ENCODE measurements at places on chromosomes 5 and 9. TPM values are rescaled to one million over a fixed set of nuclear protein-coding genes. Genes with fewer than 3 reads are reported as not detected.

NPM1 gene
- total RNA-seq, result 1,837 TPM

NTRK2 gene
- total RNA-seq, result 63.4 TPM

MARCOL gene
- total RNA-seq, result not detected

AGXT2 gene
- not detected for total RNA-seq

DNA sequence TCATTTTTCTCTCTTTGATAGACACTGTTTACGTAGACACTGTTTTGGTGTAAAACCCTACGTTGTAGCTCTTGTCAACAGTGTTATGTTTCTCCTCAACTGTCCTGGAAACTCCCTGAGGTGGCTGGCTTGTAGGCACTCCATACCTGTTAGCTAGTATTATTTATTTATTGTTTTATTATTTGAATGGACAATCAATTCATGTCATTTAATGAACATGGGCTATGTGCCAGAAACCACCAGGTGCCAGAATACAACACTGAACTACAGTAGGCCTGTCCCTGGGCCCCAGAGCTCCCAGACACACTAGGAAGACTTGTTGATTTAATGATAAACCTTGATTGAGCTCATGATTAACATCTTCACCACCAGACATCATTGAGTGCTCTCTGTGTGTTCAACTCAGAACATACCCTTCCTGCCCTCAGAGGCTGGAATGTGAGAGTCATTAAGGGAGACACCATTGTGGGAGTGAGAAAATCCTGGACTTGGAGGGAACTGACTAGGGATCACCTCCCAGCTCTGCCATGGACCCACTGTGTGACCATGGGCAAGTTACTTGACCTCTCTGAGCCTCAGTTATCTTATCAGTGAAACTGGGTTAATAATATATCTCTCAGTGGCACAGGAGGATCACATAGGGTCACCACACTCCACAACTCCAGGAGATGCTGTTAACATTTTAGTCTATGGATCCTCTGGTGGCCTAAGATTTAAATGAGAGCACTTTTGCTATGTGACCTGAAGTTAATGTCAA lies 19.2 kb downstream of the IRF1 start:
- no peak for DNase-seq

- no peak for DNase-seq
These were observed 587.7 kb upstream of the MEF2C start for GRCh38 chr5:89470658-89471057.

GRCh38 chr5:38755181-38755580 lies 90.6 kb upstream of the OSMR start:
- DNase-seq, result no peak

- DNase-seq, result no peak
These were observed 12.4 kb downstream of the PCDH12 start for GRCh38 chr5:141945511-141946051.

DNA sequence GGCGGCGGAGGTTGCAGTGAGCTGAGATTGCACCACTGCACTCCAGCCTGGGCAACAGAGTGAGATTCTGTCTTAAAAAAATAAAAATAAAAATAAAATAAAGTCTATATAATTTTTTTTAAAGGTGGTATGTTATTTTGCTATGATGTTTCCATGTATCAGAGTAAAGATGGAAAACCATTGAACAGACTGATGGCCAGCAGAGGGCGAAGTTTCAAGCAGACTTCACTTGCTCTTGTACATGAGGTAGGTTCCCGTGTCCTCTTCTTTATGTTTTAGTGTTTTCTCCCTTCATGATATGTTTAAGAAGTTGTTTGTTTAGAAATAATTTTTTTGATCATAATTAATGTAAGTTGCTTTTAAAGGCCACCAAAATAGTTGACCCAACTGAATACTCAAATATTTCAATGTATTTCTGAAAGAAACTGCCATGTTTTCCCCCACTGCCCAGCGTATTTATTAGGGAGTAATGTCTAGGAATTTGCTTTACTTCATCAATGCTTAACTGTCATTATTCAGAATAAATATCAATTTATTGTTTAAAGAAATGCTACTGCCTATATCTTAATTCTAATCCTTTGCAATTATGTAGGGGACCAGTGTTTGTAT lies 146.4 kb downstream of the HACD4 start:
- DNase-seq, result no peak

GRCh38 chr9:25954209-25954608 lies 276.0 kb upstream of the TUSC1 start:
- DNase-seq, result no peak

DNA sequence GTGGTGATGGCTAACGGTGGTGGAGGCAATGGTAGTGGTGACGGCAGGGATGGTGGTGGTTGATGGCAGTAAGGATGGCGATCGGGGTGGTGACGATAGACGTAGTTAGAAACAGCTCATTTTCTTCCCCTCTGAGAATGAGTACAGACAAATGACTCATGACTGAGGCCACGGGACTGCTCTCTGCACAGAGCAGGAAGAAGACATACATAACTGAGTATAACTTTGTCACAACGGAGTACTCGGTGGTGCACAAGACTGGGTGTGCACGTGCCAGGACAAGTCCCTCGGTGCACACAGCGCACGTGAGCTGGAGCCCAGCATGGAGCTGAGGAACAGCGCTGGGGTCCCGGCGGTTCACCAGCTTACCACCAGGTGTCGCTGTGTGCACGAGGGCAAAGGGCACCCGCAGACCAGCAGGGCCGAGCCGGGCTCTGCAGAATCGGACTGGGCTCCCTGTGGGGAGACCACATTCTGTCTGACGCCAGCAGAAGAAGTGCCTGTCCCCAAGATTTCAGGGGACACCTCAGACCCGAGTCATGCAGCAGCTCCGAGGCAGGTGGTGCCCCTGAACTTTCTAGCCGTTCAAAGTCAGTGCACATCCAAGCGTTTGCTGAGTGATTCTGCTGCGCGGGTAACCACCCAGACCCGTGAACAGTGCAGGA lies 188.6 kb downstream of the FSTL4 start:
- DNase-seq, result peak; percentile 57

GRCh38 chr5:55920784-55921183 lies 69.6 kb downstream of the IL31RA start:
- no peak for DNase-seq

DNA sequence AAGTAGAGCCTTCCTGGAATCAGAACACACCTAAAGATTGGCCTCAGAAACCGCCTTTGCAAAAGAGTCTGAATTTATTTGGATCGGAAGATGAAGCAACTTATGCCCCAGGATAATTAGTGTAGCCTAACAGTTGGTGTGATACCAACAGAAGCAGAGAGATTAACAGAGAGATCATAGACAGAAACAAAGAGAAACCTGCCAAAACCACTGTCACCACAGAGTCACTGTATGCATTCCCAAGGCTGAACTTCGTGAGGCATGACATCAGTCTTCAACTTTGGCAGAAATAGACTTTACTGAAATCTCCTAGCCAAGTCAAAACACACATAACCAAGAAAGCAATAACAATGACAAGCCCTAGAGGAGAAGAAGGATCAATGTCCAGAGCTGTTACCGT lies 361.8 kb downstream of the ELAVL2 start:
- DNase-seq, result no peak

DNA sequence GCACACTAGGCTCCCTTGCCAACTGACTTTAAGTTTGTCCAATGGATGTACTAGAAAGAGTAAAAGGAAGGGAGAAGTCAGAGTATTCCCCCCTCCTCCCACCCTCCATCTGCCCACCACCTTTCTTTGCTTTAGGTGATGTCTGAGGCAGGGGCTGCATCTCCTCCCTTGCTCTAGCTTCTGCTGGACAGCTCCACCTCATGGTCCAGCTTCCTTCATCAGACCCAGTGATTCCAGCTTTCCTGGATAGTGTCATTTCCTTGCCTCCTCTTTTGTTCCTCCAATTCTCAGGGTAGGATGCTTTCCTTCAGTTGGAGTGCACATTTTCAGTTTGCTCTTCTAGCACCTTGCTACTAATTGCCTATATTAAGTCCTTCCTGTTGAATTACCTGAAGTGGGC lies 67.4 kb downstream of the RAD23B start:
- no peak for DNase-seq

DNA sequence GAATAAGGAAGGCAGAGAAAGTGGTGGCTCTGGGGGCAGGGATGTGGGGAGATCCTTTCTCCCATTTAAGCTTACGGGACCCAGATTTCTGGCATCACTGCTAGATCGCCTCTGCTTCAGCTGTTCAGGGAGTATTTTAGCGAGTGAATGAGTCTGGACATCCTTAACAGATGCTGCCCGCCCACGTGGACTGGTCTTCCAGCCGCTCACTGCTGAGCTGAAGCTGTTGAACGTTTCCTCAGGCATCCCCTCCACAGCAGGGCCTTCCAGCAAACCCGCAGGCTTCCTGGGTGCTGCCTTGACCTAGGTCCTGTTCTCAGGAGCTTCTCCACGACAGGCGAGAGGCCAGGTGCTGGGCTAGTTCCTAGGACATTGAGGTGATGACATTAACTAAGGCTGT lies 144.4 kb upstream of the EFNA5 start:
- no peak for DNase-seq

DNA sequence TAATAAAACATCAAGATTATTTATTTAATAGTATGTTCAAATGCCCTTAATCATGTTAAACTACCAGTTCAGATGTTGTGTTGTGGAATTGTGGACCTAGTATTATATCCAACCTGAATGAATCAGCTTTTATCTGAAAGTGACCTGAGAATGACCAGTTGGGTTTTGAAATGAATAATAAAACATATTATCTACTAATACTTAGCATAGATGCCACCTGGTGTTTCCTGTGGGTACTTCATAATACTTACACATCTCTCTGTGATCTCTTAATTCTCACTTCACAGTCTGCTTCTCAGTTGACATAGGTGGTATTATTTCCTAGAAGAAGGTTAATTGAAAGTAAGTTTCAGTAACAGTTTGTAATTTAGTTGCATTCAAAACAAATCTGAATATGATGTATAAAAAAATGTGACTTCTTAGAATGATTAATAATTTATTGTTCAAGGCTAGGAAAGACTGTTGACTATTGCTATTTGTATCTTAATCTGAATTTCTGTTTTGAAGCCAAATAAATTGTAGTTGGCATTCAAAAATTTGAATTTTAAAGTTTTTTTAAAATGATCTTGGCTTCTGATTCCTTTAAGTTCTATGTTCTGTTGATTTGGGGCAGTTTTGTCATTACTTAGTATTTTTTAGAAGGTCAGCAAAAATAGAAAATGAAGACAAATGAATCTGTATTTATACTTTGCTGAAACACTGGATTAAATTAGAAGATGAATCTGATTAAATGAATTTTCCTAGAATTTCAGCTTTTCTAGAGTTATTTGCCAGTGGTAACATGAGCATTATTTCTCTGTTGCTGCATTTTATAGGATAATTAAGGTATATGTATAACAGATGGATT lies 48.2 kb downstream of the KIF2A start:
- DNase-seq, result no peak

- DNase-seq, result no peak
These were observed 267.6 kb downstream of the FAM170A start for GRCh38 chr5:119896826-119897536.

- DNase-seq, result no peak
These were observed 5.7 kb downstream of the BARHL1 start for GRCh38 chr9:132588098-132588497.

DNA sequence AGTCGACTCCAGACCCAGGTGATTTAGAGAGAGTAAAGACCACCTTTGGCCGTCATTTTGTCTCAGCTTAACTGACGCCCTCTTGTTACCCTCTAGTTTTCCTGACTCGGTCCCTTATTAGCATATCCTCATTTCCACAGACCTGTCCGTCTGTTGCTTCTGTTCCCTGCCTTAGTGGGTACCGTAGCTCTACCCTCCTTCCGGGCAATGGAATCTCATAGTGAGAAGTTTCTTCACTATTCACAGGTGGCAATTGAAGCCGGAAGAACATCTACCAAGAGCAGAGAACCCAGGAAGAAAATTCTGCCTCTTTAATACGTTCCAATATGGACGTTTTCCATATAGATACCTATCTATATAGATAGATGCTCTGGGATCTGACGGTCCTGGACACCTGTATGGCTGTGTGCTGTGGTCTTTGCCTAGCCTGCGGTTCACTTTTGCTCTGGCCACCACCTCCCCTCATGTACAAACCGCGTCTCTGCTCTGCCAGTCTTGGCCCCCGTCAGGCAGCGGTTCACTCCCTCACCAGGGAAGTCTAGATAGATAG lies 652 bp upstream of the TMEM161B start:
- no peak for DNase-seq

DNA sequence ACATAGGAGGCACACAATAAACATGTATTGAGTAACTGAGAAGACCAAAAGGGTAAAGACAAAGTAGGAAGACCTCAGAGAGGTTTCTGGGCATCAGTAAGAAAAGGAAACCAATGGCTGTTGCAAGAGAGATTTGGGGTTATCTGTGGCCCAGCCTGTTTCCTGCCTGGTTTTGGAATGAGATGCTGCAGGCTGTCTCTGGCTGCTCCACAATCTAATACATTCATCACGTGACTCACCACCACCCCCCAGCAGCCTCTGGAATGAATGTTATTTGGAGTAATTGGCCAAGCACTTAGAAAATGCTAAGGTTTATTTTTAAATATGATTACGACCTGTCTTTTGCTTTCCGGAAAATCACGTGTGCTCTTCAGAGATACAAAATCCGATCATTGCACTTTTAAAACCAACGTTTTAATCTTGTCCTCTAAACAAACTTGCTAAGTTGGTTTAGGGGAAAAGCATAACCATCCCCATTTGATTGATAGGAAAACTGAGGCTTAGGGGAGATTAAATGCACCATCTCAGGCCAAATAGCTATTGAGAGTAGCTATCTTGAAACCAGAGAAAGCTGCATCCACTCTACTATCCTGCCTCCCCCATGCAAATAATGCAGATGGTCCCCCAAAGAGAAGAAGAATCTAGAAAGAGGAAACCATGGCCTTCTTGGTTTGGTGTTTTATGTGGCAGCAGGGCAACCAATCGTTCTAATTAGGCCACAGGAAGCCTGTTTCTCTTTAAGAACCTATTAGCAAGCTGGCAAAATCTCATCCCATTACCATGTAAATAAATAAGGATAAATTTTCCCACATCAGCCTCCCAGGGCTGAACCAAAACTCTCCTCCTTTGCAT lies 151.8 kb upstream of the ADRA1B start:
- DNase-seq, result no peak

GRCh38 chr5:34040472-34040871 lies 2.5 kb downstream of the C1QTNF3 start:
- no peak for DNase-seq

All from mesothelial cell of epicardium (in vitro differentiated cells).